T-helper 2 cell (primary cell): ENCODE measurements at places on chromosomes 3 and 15.

GRCh38 chr15:70321172-70321819, 223.6 kb upstream of the TLE3 start:
- DNase-seq, result no peak

DNA sequence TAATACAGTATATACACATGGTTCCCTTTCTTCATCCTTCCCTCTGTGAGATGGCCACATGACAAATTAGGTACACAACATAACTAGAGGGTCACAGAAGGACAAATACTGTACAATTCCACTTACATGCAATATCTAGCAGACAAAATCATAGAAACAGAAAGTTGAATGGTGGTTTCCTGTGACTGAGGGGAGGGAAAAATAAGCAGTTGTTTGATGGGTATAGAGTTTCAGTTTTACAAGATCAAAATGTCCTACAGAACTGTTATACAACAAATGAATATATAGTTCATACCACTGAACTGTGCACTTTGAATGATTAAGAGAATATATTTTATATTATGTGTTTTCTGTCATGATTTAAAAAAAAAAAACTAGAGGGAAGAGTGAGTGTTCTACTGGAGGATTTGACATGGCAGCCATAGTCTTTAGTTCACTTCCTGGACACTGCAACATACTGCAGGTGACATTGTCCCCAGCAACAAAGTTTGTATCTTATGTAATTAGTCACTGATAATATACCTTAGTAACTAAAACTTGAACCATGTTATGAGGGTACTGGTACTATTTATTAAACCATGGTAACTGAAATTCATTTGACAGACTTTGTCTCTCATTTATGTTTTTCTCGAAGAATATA, 37.2 kb downstream of the CCDC54 start:
- DNase-seq, result no peak

GRCh38 chr3:25472153-25472552, 44.1 kb downstream of the RARB start:
- DNase-seq, result no peak

- no peak for DNase-seq
These were observed 11.8 kb upstream of the CSTA start for GRCh38 chr3:122313281-122313680.
